ENCODE measurements at places on chromosomes 2 and 18. TPM values are rescaled to one million over a fixed set of nuclear protein-coding genes. Genes with fewer than 3 reads are reported as not detected.

DNA sequence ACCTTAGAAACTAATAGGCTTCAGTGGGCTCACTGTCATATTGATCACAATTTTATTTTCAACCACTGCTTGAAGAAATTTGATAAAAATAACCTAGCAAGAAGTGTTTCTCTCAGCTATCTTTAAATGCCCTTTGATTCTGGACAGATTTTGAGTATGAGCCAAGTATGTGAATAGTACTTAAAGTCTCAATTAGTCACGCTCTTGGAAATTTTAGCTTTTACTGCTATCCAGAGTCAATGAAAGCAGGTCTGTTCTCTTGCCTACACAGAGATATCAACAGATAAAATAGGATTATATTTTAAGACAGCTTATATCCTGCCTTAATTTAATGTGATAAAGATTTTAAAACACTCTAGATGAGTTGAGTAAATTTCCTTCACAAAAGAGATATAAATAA, 337.3 kb downstream of the CBLN2 start:
- no peak overlapping the region for H3K4me3 ChIP-seq
- H3K36me3 ChIP-seq: no peaks in the 10 kb centered on the region
- H3K4me1 ChIP-seq: no peaks in the 10 kb centered on the region

DNA sequence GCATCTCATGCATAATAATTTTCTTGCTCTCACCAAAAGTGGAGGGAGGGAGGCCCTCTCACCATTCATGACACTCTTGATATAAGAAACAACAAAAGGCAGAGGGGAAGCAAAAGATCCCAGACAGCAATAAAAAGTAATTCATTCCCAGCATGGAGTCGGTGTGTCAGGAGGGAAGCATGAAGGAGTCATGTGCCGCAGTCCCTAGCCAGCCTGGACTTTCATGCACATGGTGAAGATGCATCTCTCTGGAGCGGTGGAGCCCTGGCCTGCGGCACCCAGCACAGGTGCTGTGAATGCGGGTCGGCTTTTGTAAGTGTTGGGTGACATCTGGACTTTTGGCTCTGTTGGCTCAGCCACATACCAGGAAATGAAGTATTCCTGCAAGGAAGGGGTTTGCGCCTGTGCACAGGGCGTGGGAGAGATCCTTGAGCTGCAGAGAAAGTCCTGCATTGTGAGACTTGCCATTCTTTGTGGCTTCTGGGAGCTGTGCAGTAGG, 119.4 kb downstream of the COPS8 start:
- no peaks in the 10 kb centered on the region for H3K36me3 ChIP-seq
- DNase-seq: no peak
- no peaks in the 10 kb centered on the region for H3K4me1 ChIP-seq
- H3K4me3 ChIP-seq: no peak overlapping the region
- peaks cover 35% of the 10 kb centered on the region for H3K27me3 ChIP-seq

GRCh38 chr2:153391131-153391530, 87.4 kb downstream of the RPRM start:
- peaks cover 9% of the 10 kb centered on the region for H3K4me1 ChIP-seq
- H3K36me3 ChIP-seq: no peaks in the 10 kb centered on the region
- no peak overlapping the region for H3K27ac ChIP-seq
- H3K4me3 ChIP-seq: no peak overlapping the region

Gene GRB14
- total RNA-seq: 46.3 TPM

DNA sequence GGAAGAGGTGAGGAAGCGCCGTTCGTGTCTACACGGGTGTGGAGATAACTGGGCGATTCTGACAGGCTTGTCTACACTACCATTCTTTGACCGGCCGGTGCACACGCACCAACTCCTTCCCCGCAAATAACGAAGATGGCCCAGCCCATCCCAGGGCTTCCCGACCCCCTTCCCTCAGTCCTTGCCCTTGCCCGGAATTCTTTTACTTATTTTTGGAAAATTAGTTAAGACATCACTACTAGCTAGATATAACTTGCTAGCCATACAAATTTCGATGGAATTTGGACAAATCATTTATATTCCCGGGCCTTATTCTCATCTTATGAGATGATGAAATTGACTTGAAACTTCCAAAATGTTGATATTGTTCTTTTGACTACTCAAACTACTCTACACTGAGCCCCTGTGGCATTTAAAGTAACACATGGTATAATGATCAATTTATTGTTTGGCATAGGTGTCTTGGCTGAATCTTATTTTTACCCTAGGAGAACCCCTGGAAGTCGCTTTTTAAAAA, 1.3 kb downstream of the ERICH2 start:
- DNase-seq: no peak
- H3K4me1 ChIP-seq: peaks cover 14% of the 10 kb centered on the region
- no peaks in the 10 kb centered on the region for H3K36me3 ChIP-seq
- peaks cover 8% of the 10 kb centered on the region for H3K27me3 ChIP-seq
- H3K4me3 ChIP-seq: peak overlapping the region; percentile 80

All from progenitor cell of endocrine pancreas (in vitro differentiated cells).